ENCODE measurements at places on chromosomes 16 and 17.

GRCh38 chr17:64736804-64737492 lies 74.8 kb upstream of the SMURF2 start:
- no peak for DNase-seq

GRCh38 chr16:57941016-57941664 lies 29.8 kb downstream of the CNGB1 start:
- DNase-seq = peak; percentile 11

DNA sequence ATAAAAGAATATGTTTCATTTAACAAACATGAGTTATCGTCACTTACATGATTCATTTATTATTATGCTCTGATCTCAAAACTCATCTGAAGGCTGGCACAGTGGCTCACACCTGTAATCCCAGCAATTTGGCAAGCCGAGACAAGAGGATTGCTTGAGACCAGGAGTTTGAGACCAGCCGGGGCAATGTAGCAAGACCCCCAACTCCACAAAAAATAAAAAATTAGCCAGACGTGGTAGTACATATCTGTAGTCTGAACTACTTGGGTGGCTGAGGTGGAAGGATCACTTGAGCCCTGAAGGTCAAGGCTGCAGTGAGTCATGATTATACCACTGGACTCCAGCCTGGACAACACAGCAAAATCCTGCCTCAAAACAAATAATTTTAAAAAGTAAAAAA lies 16.0 kb downstream of the APPBP2 start:
- DNase-seq = no peak

GRCh38 chr16:89908236-89908635 lies 10.4 kb upstream of the MC1R start:
- DNase-seq = no peak

GRCh38 chr16:49200223-49200820 lies 81.3 kb downstream of the CBLN1 start:
- no peak for DNase-seq

DNA sequence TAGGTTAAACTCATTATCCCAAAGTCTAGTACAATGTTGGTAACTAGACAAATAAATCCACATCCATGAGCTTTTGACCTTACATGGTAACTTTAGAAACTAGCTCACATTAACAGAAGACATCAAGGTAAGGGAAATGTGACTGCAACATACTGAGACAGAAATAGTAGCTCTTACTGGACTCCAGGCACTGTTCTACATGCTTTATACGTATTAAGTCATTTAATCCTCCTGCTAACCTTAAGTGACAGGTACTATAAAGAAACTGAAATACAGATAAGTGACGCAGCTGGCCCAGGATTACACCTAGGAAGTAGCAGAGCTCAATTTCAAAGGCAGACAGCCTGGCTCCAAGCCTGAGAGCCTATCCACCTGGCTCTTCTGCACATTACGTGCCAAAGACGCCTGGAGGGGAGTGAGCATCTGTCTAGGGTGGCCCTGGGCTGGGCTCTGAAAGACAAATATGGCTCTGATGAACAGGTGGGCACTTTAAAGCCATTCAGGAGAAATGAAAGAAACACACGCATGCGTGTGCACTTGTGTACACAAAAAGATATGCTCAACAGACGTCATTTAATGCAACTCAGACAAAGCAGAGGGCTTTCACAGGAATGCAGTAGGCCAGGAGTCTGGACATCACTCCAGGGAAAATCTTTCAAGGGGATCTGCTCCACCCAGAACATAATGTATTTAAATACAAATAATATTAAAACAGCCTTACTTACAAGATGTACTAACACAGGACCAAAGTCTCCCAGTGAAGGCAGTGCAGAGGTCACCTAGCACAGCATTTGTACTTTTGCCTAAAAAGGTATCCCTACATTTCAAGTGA lies 4.4 kb downstream of the ZC3H7A start:
- no peak for DNase-seq

DNA sequence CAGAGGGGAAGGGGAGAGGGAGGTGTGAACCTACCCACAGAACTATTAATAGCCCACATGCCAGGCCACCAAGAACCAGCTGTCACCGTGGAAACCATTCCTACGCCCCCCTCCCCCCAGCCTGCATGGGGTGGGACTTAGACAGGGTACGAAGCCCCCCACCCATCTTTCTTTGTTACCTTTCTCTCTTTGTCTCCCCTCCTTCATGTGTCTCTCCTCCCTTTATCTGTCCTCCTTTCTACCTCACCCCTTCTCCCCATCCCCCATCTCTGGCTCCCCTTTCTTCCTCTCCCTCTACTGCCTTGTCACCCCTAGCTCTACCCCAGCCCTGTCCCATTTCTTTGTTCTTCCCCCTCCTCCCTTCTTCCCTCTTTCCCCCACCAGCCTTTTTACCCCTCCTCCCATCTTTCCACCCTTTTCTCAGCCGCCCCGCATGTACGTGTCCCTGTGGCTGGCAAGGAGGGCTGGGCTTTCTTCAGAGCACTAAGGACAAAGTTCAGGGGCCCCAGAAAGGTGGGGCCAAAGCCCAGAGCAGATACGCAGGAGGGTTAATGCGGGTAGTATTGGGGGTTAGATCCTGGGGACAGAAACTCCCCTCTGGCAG lies 8.0 kb downstream of the THRA start:
- no peak for DNase-seq

DNA sequence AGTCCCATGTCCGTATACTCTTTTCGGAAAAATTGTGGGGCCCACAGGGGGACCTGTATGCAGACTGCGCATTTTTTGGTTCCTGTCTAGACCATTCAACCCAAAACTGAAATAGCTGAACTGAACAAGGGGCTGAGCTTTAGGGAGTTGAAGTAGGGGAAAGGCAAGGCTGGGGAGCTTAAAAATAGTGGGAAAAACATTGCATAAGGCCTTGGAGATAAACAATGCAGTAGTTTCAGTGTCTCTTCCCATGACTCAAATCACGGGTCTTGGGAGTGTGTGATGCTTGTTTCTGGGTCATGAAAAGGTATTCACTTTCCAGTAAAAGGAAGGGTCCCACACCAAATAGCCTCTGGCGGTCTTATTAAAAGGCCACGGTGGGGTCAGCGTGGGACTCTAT lies 402.8 kb upstream of the SALL1 start:
- no peak for DNase-seq

GRCh38 chr17:15886804-15887203 lies 58.1 kb upstream of the ADORA2B start:
- DNase-seq = peak; percentile 21

GRCh38 chr17:81460856-81461460 lies 51.6 kb downstream of the ACTG1 start:
- DNase-seq = peak; percentile 96

GRCh38 chr16:52874042-52874441 lies 178.7 kb downstream of the CHD9NB start:
- no peak for DNase-seq

- no peak for DNase-seq
These were observed 38.3 kb downstream of the ZZEF1 start for GRCh38 chr17:4104506-4104905.

DNA sequence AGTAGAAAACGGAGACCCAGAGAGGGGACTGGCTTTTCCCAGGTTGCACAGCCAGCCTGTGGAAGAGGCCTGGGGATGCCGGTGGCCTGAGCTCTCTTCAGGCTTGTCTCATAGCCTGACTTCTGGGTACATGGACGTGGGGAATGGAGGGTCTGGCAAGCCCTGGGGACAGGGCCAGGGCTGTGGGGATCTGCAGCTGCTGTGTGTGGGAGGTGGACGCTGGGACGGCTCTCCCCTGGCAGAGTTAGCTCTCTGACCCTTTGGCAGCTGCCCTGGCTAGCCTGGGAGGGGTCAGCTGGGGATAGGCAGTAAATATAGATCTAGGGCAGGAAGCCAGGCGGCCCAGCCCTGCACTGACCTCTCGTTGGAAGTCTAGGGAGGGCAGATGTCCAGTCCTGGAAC lies 20.5 kb downstream of the SLC4A1 start:
- no peak for DNase-seq

- no peak for DNase-seq
These were observed 646 bp downstream of the HIC1 start for GRCh38 chr17:2055292-2056205.

DNA sequence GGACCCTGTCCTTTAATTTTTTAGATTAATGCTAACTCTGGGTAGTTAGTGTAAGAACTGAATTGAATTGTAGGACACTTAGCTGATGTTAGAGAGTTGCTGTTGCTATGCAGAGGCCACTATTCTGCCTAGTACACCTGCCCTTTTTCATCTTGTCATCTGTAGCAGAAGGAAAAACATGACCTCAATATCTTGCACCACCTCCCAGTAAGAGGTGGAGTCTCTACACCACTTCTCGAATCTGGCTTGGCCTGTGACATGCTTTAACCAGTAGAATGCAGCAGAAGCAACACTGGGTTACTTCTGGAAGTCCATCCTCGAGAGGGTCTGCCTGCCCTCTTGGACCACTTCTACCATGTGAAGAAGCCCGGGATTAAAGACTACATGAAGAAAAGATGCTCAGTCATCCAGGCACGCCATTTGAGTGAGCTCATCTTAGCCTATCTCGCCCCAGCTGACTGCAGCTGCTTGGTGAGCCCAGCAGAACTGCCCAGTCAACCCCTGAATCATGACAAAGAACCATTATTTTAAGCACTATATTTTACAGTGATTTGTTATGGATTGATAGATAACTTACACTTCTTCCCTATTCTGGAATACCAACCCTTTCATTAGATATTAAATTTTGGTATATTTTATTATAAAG lies 153.5 kb downstream of the MYO1D start:
- DNase-seq = no peak

DNA sequence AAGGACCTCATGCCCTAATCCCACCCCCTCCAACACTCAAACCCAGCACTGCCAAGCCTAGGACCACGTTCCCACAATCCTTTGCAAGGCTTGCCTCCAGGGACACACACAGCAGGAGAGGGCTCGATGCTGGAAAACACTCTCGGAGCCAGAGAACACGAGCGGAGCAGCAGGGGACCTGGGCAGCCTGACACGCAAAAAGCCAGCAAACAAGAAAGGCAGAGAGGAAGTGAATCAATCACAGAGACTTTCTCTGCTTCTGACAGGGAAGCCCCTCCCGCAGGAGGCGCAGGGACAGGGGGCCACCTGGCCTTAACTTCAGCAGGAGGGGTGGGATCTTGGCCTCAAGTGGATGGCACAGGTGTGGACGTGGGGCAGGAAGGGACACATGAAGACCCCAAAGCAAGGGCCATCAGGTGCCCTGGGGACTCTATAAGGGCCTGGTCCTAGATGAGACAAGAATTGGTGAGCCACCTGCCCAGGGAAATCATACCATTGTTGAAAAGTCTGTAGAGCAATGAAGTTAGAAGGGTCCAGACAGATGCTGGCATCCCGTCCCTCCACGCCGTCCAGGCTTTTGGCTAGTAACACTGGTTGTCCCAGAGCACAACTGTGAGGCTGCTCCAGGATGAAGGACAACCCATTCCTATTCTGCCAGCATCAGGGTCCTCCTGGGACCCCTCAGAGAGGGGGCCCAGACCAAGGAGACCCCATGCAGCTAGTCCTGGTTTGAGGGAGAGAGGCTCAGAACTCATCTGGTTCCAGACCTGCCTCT lies 2.2 kb downstream of the SDK2 start:
- DNase-seq = no peak

GRCh38 chr16:68022278-68022727 lies 729 bp downstream of the DDX28 start:
- no peak for DNase-seq

DNA sequence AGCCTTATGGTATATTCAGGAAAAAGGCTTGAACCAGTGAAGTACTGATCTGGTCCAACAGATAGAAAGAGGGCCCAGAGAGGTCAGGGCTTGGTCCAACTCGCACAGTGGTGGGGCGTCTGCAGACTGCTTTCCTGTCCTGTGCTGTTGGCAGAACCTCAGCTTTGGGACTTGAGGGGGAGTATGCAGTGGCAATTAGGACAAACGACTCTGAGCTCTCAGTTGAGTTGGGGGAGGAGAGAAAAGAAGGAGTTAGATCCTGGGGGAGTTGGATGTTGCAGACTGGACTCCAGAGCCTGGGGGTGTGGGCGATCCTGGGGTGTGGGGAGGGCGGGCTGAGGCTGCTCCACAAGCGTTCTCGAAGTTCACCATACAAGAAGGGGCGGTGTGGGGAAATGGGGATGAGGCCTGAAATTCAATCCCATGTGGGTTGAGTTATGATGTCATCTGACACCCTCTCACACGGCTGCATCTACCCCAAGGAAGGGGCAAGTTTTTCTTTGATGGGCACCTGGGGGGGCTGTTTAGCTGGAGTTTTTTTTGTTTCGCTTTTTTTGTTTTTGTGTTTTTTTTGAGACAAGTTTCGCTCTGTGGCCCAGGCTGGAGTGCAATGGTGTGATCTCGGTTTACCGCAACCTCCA lies 14.6 kb downstream of the GRB7 start:
- DNase-seq = no peak

DNA sequence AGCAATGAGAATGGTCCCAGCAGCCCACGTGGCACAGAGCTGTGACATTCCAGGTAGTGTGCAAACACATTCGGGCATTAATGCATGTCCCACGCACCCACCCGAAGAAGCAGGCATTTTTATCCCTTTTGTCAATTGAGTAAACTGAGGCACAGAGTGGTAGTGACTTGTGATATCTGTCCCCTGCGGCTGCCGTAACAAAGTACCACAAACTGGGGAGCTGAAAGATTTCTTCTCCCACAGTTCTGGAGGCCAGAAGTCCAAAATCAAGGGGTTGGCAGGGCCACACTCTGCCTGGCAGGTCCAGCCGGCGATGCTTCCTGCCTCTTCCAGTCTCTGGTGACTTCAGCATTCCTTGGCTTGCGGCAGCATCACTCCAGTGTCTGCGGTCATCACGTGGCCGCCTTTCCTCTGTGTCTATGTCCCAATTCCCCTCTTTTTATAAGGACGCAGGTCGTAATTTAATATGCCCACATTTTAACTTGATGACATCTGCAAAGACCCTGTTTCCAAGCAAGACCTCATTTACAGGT lies 221.9 kb upstream of the GSE1 start:
- DNase-seq = no peak

DNA sequence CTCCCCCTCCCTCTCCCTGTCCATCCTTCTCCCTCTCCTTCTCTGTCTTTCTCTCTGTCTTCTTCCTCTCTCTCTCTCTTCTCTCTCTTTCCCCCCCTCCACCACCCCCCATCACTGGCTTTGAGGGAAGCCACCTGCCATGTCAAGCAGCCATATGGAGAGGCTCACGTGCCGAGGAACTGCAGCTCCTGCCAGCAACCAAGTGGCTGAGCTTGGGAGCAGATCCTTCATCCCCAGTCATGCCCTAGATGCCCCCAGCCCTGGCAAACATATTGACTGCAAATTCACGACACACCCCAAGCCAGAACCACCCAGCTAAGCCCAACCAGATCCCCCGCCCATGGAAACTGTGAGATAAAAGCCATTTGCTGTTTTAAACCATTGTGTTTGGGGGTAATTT lies 40.9 kb upstream of the RBFOX3 start:
- no peak for DNase-seq

- no peak for DNase-seq
These were observed 14.6 kb downstream of the RSL1D1 start for GRCh38 chr16:11836650-11837244.

- no peak for DNase-seq
These were observed 3.2 kb downstream of the ARHGAP27 start for GRCh38 chr17:45429339-45430005.

- no peak for DNase-seq
These were observed 13.2 kb downstream of the NLK start for GRCh38 chr17:28055546-28056275.

- DNase-seq = no peak
These were observed 52.7 kb downstream of the ASIC2 start for GRCh38 chr17:33240362-33240761.

Measured in HL-60 (cell line).